ENCODE measurements at places on chromosomes 7 and 10. TPM values are rescaled to one million over a fixed set of nuclear protein-coding genes. Genes with fewer than 3 reads are reported as not detected.

ITIH2 gene
- 0.05 TPM for polyA plus RNA-seq

LRWD1 gene
- 9.1 TPM for polyA plus RNA-seq

ANKRD2 gene
- polyA plus RNA-seq: 0.68 TPM

COBL gene
- polyA plus RNA-seq: 13.3 TPM

BLNK gene
- polyA plus RNA-seq: 9.6 TPM

DNA sequence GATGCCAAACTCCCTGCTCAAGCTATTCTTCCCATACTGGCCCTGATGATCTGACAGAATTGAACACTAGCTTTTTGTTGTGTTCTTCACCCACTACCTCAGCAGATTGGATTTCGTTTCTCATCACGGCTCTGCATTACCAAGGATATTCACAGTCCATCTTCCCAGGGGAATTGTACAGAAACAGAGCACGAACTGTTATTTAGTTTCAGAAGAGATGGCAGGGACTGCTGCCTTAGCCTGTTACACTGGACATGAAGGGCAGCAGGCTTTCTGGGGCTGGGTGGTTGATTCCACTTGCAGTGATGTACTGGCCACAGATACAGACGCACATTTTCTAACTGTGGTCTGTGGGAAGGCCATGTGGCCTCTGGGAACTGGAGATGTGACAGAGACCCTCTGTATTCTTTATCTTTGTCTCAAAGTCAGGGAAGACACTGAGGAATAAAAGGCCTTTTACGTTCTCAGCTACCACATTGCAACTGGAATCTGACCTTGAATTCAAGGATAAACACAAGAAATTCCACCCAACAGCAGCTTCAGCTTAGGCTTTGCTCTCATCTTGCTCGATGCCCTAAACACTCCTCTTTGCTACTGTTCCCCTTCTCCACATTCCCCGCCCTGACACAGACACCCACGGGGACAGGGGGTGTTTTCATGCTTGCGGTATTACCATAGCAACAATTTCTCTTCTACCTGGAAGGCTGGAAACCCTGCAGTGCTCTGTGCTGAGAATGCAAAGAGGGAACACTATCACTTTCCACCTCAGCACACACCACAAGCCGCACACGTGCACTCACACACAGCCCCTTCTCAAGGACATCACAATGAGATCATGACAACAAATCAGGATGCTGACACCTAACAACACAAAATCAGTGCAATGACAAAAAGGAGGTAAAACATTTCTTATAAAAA, 81.7 kb downstream of the RNF216 start:
- DNase-seq: no peak

DNA sequence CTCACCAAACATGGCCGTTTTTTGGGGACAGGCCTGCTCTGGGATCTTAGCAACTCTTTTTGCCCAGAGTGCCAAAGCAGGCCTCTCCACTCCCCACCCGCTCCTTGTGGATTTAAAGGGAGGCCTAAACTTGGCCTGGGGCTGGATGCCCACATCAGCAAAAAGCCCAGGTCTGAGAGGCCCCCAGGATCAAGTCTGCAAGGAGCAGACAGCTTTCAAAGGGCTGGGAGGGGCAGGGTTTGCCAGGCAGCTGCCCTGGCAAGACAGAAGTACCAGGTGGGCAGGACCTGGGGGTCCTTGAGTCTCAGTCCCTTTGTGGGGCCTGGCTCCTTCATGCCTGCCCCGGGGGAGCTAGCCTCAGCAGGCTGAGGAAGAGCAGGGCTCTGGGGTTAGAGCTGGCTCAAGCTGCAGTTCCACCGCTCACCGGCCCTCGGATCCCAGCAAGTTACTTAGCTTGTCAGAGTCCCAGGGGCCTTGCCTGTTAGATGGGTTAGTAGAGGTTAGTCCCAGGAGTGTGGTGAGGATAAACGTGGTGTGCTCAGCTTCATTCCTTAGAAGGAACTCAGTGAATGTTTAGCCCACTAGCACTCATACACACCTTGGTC, 56.2 kb downstream of the ARHGAP22 start:
- DNase-seq: no peak

- no peak for DNase-seq
Observed at GRCh38 chr10:122658356-122659049, 41.1 kb downstream of the C10orf120 start.

GRCh38 chr10:6823770-6824169, 243.7 kb upstream of the PRKCQ start:
- no peak for DNase-seq

DNA sequence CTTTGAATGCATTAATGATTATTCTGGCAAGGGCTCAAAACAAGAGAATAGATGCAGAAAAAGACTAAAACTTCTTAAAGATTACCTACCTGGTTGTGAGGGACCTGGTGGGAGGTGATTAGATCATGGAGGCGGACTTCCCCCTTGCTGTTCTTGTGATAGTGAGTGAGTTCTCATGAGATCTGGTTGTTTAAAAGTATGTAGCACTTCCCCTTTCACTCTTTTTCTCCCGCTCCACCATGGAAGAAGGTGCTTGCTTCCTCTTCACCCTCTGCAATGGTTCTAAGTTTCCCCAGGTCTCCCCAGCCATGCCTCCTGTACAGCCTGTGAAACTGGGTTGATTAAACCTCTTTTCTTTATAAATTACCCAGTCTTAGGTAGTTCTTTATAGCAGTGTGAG, 226.6 kb downstream of the ARHGAP12 start:
- no peak for DNase-seq

DNA sequence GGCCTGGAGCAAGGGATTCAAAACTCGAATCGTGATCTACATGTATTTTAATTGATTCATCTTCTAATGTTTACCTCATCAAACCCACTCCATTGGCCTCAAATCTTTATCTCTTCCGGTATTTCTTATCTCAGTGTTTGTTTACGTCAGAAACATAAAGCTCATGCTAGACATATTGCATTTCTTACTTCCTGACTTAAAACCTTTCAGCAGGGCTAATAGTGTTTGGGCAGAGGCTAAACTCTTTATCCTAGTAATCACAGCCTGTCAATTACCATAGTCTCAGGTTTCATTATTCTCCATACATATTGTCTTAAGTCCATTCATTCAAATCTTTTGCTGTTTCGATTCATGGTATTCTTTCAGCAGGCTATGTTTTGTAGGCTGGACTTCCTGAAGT, 81.3 kb upstream of the AGR3 start:
- no peak for DNase-seq

DNA sequence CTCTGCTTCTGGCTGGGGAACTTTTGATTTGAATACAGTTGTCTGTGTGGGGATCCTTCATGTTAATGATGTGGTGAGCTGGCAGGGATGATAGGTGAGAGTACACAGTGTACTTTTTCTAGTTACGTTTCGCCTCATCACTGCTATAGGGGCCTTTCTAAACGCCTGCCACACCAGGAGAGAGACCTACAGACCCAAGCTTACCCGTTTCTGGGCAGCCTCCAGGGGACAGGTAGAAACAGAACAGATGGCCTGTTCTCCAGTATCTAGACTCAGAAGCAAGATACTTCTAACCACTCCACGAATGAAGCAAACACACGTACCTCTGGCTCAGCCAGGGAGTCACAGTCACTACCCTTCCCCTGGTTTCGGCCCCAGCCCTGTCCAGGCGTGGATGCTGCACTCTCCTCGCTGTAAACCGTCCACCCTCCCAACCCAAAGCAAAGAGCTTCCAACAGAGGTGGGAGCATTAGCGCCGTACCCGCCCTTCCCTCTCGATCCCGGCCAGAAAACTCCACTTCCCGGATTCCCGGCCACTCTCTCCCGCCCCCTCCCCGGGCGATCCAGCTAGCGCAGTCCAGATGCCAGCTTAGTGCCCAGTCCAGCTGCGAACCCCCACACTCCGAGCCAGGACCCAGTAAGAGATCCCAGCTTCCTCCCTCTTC, 1.2 kb downstream of the CCDC6 start:
- peak; percentile 82 for DNase-seq

DNA sequence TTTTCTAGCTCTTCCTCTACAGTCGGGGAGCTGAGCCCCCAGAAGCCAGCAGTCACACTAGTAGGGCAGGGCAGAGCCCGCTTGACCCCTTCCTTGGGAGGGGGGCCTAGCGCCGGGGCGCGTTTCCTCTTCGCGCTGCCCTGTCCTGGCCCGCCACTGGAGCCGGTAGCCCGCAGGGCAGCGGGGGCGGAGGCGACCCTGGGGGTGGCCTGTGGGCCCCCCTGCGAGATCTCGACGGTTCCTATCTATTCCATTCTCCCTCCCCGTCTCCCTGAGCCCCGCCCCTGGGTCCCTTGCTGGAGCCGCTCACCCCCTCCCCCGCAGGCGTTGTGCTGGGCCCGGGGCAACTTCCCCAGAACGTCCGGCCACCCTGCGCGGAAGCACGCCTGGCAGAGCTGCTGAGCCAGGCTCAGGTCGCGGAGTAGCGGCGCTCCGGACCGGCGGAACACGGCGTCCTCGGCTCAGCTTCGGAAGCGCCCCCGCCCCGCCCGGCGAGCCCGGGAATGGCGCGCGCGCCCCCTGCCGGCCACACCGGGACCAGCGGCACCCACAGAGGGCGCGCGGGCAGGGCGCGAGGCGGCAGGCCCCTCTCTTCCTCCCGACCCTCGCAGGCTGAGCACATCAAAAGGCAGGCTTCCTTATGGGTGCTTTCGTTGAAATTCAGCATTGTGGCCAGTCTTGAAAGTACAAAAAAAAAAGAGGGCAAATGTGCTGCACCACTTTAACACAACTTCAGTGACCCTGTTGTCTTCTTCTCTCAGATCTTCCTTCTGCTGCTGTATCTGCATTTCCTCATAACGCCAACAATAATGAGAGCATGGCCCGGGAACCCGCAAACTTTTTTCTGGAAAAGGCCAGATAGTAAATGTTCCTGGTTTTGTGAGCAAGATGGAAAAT, 327.6 kb downstream of the TNS3 start:
- DNase-seq: peak; percentile 92

GRCh38 chr7:98058186-98058585, 48.5 kb upstream of the LMTK2 start:
- DNase-seq: peak; percentile 18
